ENCODE measurements at places on chromosomes 1 and 21. TPM values are rescaled to one million over a fixed set of nuclear protein-coding genes. Genes with fewer than 3 reads are reported as not detected.
A peak's percentile ranks its signal among the peaks of the same experiment; 100 is the strongest.

CLCA1 gene
- not detected for total RNA-seq

FOXE3 gene
- total RNA-seq = not detected

GRCh38 chr1:54888080-54888733, 1.2 kb upstream of the DHCR24 start:
- DNase-seq = no peak

C1QB gene
- total RNA-seq = not detected

DNA sequence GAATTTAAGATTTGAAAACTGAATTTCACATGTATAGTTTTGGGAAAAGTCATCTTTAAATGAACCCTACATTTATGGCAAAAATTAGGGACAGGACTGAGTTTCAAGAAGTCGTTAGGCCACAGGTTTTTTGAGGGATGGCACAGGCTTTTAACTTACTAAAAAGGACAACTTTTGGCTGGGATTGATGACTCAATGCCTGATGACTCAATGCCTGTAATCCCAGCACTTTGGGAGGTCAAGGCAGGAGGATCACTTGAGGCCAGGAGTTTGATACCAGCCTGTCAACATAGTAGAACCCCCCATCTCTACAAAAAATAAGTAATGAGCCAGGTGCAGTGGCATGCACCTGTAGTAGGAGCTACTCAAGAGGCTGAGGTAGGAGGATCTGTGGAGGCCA, 15.9 kb downstream of the UCK2 start:
- no peak for DNase-seq

AADACL4 gene
- 0.24 TPM for total RNA-seq

EPHA10 gene
- 6.2 TPM for total RNA-seq

GRCh38 chr1:160400223-160400645, at the start of gene VANGL2:
Gene VANGL2 (plus strand): TSS chr1:160400564. CDS start chr1:160415838, 15,274 bp downstream.
- DNase-seq = peak; percentile 87

DNA sequence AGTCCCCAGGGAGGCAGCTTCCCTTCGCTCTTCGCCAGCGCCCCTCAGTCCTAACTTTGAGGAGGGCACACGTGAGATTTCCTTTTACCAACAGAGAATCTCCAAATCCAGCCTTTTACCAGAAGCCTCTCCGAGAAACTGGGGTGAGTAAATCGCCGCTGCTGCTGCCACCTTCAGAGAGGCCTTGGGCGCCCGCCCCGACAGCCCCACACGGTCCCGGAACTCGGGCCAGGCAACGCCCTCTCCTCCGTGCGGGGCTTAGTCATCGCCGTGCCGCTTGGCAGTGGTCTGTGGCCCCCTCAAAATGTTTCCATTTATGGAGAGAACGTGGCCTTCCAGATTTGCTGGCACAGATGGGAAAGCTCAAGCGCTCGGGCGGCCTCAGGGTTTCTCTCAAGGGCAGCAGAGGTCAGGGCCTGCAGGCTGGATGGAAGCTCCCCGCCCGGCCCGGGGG, 41.4 kb upstream of the COL6A2 start:
- DNase-seq = no peak

TPTE gene
- not detected for total RNA-seq

DNA sequence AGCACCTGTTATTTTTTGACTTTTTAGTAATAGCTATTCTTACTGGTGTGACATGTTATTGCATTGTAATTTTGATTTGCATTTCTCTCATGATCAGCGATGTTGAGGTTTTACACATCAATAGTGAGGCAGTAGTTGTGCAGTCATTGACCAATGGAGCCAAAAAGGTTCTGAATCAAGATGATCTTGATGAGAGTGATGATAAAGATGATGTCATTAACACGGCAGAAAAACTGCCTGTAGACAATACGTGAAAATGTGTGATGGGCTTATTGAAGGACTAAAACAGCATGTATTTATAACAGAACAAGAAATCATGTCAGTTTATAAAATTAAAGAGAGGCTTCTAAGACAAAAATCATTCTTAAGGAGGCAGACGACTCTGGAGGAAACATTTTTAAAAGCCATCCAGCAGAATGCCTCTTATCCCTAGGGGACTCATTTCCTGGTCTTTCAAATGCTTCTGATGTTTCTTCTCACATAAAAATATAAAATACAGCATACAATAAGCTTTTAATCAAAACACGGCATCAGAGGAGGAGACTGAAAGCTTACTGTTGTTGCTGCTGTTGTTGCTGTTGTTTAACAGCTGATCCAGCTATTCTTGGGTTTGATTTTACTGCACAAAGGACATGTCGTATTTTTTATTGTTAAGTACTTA, 400.3 kb downstream of the LTN1 start:
- DNase-seq = no peak

CKS1B gene
- 85.8 TPM for total RNA-seq

DNA sequence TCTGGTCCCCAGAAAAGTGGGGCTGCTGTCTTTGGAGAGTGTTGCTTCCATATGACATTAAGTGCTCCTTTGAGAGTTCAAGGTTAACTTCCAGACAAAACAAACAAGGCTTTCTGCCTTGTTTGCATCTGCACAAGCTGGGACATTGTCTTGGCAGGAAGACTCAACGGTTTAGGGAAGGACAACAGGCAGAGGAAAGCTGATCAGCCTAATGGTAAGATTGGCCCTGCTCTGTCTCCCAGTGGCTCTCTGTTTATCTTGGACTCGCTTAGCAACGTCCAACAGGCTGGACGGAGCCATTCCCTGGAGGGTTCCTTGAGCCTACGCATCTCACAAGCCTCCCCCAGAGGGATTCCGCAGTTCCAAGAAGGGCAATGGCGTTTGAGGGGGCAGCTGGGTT, 62.2 kb upstream of the SLC44A3 start:
- DNase-seq = no peak

GRCh38 chr21:43211072-43211759, 42.4 kb downstream of the CRYAA start:
- DNase-seq = peak; percentile 16

NBL1 gene
- total RNA-seq = 10.5 TPM

DNA sequence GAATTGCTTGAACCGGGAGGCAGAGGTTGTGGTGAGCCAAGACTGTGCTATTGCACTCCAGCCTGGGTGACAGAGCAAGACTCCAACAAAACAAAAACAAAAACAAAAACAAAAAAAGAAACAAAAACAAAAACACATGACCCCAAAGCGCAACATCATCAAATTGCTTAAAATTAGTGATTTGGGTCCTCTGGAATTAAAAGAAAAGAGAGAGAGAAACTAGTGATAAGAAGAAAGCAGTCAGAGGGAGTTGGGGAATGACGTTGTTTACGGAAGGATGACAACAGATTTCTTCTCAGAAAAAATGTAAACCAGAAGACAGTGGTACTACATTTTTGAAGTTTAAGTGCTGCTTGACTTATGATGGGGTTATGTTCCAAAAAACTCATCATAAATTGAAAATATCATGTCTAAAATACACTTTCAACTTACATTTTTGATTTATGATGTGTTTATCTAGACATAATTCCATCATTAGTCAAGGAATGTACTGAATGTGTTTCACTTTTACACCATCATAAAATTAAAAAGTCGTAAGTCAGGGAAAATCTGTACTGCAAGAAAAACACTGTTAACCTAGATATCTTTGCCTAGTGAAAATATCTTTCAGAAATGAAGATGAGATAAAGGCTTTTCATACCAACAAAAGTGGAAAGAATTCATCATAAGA, 88.0 kb downstream of the MT1HL1 start:
- DNase-seq = no peak

DNA sequence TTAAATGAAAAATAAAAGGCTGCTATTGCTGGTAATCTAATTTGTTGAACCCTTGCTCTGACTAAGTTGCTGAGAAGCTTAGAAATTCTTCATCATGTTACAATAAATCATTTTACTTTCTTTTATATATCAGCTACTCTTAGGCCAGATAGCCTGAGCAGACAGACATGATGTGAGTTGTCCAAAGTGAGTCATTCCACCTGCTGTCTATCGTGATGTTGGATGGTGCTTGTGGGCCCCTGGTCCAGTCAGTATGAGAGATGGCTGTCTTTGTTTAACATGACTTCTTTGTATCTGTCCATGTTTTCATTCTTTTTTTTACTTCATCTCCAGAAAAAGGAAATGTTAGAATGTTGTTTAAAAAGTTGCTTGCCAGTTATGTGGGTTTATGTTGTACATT, 188.8 kb downstream of the ADGRL2 start:
- no peak for DNase-seq

DNA sequence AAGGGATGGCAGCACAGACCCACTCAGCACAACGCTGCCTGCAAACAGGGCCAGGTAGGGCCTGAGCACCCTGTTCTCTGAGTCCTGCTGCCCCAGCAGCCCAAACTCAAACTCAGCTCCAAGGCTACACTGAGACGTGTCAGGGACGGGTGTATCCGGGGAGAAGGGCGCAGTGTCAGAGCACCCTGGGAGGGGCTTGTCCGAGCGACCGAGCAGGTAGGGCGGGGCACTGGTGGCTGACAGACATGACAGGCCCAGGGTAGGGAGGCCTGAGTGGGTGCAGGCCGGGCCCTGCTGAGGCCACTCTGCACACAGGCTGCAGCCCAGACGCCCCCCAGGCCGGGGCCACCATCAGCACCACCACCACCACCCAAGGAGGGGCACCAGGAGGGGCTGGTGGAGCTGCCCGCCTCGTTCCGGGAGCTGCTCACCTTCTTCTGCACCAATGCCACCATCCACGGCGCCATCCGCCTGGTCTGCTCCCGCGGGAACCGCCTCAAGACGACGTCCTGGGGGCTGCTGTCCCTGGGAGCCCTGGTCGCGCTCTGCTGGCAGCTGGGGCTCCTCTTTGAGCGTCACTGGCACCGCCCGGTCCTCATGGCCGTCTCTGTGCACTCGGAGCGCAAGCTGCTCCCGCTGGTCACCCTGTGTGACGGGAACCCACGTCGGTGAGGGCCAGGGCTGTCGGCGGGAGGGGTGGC, 5.5 kb downstream of the SCNN1D start:
- DNase-seq = no peak

ECM1 gene
- 1.9 TPM for total RNA-seq

DNA sequence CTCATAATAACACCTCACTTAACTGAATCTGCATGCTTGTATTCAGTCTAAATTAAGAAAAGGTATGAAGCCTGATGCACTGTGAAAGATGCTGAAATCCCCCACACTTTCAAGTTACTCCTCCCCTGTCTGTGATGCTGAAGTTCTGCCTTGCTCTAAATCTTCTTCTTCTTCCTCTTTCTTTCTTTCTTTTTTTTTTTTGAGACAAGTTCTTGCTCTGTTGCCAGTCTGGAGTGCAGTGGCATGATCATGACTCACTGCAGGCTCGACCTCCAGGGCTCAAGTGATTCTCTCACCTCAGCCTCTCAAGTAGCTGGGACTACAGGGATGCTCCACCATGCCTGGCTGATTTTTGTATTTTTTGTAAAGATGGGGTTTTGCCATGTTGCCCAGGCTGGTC, 231.0 kb upstream of the B3GALT2 start:
- DNase-seq = no peak

Measured in progenitor cell of endocrine pancreas (in vitro differentiated cells).